Hematopoietic multipotent progenitor cell treated with erythropoietin and hydrocortisone succinate and interleukin-3 and kit ligand, for 6 days (in vitro differentiated cells): ENCODE measurements at places on chromosomes 7 and 10.

DNA sequence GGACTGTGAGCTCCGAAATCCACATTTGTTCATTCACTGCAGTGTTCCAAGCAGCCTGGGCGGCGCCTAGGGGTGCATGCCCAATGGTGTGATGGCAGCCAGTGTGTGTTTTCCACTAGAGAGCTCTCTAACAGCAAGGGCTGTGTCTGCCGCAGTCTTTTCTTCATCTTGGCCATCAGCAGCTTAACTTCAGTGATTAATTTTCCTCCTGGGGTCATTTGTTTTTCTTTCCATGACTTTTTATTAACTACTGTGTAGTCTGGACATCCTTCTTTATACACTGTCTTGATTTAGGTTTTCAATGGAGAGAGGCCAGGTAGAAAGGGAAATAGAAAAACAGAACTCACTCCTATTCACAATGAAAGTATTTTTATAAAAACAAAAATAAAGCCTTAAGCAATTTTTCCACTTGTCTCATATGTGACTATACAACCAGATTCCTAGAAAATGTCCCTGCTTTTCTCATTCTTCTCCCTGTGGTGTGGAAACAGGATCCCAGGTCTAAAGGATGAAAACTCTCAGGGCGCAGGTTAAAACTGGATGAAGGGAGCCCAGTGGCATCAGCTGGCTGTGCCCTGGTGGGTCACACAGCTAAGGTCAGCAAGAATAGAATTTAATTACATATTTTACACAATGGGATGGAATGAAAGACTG lies 176.8 kb downstream of the PKD1L1 start:
- DNase-seq = no peak

DNA sequence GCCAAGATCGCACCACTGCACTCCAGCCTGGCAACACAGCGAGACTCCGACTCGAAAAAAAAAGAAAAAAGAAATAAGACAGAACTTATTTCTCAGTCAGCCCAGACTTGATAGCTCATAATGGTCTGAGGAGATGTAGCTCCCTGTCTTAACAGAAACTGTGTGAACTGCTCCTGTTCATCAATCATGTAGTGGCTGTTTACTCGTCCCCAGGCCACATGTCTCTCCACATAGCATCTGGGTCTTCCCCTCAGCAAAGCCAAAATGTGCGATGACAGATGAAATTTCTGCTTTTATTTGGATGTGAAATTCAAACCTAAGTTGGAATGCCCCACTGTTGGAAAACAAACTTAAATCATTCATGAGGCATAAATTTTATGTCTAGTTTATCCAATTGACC lies 219.0 kb downstream of the CACNA2D1 start:
- no peak for DNase-seq

DNA sequence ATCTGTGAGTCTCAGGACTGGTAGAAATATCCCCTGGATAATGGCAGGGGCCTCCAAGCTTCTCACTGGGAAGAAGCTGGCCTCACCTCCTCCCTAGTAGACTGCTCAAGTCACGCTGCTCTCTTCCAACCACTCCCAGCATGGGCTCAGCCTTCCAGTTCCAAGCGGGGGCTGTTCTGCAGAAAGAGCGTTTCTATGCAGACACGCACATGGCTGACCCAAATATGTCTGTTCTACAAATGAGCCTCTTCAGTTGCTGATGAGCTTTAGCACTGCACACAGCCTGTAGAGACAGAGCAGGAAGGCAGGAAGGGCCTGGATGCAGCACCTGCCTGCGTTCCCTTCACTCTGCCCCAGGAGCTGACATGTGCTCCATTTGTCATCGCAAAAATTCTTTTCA lies 523.9 kb upstream of the MGMT start:
- DNase-seq = no peak

GRCh38 chr7:130758429-130759056 lies 24.5 kb upstream of the KLF14 start:
- DNase-seq = peak; percentile 79

- DNase-seq = no peak
These were observed 117.7 kb downstream of the CCNY start for GRCh38 chr10:35453855-35454532.

GRCh38 chr7:134339475-134339874 lies 22.7 kb upstream of the SLC35B4 start:
- no peak for DNase-seq
